Glutamatergic neuron (in vitro differentiated cells): ENCODE measurements at places on chromosomes 4 and X. TPM values are rescaled to one million over a fixed set of nuclear protein-coding genes. Genes with fewer than 3 reads are reported as not detected.

IL3RA gene
- not detected for total RNA-seq

SHOX gene
- 0.22 TPM for total RNA-seq

KDM6A gene
- 26.5 TPM for total RNA-seq

CYSLTR1 gene
- 0.25 TPM for total RNA-seq

FAM114A1 gene
- 1.0 TPM for total RNA-seq

CPZ gene
- total RNA-seq = 0.27 TPM

SUPT20HL1 gene
- total RNA-seq = not detected

MBNL3 gene
- 1.0 TPM for total RNA-seq

MAGEA10 gene
- total RNA-seq = not detected

XAGE2 gene
- total RNA-seq = not detected

MSX1 gene
- total RNA-seq = 0.22 TPM
